ENCODE measurements at places on chromosomes 12 and 14.

DNA sequence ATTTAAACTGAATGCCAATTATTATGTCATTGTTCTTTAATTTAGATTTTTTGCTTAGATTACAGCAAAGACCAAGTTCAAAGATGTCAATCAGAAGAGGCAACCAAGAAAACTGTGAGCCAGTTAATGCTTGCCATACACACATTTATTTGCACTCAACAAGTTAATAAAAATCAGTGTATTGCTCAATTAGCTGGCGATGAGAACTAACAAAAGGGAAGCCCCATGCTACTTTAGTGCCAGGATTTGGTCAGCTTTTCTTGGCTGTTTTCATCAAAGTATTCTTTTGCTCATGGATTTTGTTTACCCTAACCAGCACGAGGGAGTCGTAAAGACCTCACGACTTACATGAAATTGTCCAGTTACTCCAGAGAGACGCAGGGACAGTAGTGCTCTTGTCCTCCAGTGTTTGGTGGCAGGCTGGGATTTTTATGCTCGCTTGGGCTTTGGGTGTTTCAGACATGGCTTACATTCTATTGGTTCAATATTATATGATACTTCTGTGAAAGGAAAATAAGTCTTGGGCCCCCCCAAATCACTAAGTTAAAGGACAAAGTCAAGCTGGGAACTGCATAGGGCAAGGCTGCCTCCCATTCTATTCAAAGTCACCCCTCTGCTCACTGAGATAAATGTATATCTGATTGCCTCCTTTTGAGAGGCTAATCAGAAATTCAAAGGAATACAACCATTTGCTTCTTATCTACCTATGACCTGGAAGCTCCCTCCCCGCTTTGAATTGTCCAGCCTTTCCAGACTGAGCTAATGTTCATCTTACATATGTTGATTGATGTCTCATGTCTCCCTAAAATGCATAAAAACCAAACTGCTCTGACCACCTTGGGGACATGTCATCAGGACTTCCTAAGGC lies 7.4 kb upstream of the B4GALNT1 start:
- no peak for DNase-seq

DNA sequence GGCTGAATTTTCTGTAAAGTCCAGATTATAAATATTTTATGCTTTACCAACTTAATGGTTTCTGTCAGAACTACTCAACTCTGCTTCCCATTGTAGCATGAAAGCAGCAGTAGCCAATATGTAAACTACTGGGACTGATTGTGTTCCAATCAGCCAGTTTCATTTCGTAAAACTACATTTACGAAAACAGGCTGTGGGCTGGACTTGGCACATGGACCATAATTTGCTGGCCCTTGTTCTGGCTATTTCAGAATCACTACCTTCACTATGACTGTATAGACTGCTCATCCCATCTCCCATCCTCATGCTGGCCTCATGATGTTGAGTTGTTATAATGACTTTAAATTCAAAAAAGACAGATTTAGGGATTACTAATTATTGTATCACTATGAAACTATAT lies 38.7 kb downstream of the FAR2 start:
- no peak for DNase-seq

DNA sequence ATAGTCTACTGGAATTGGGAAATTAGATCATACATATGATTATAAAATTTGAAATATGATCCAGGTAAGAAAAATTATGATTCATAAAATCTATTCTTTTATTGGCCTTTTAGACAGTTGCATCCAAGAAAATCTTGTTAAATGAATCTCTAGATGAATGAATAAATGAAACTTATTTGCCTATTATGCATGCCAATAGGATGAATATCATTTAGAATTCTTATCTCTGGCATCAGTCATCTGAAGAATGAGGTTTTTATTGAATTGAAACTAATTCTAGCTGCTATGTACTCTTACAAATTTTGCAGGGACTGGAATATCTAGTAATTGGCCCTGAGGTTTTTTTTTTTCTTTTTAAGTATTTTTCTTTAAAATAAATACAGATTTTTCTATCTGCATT lies 475.5 kb downstream of the NAV3 start:
- no peak for DNase-seq

DNA sequence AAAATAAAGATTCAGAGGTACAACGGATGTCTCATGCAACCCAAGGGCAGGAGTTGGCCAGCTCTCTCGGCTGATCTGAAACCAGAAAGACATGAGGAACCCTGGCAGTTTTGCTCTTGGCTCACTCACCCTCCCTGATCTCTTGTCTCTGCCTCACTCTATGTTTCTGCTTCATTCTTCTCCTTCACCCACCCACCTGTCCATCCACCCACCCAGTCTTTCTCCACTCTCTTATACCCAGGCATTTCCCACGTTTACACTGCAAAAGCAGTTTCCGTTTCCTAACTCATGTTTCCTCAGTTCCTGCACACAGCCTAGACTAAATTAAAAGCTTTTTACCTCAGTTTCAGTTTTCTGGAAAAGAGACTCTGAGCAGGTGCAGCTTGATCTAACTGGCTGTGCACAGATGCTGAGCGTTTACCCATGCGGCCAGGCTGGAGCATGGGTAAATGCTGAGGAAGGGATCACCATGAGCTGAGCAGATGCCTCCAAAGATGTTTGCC lies 157.6 kb downstream of the PRKCH start:
- no peak for DNase-seq

DNA sequence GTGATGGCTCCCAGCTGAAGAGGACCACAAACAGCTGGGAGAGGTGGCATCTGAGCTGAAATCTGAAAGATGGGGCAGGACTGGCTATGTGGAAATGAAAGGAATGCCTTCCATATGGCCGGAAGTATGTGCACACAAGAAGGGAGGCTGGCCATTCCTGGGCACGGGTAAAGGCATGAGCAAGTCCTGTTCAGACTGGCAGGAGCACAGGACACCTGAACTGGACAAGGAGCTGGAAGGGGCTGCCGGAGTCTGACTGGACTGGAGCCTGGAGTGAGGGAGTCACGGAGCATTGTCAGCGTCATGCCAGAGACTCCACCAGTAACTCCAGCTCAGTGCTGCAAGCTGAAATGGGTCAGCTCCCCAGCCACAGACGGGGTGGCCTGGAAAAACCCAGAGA lies 11.9 kb upstream of the TC2N start:
- no peak for DNase-seq

DNA sequence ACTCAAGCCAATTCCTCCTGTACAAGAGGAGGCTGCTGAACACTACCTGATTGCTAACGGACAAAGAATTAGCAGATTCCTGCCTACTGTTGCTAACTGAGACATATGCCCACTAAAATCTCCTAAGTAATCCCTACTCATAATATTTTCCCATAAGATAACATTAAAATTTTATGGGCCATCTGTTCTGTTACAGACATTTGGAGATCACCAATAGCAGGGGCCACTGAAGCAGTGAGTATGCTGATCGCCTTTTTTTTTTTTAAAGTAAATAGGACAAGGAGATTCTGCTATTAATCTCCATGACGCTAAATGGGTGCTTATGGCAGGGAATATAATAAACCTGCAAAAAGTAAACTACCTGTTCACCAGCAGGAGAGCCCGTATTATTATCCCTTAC lies 292.9 kb downstream of the MED13L start:
- no peak for DNase-seq

GRCh38 chr14:72909163-72909562 lies 15.3 kb upstream of the DPF3 start:
- no peak for DNase-seq

- peak; percentile 25 for DNase-seq
These were observed 18.1 kb downstream of the VSX2 start for GRCh38 chr14:74257078-74257940.

DNA sequence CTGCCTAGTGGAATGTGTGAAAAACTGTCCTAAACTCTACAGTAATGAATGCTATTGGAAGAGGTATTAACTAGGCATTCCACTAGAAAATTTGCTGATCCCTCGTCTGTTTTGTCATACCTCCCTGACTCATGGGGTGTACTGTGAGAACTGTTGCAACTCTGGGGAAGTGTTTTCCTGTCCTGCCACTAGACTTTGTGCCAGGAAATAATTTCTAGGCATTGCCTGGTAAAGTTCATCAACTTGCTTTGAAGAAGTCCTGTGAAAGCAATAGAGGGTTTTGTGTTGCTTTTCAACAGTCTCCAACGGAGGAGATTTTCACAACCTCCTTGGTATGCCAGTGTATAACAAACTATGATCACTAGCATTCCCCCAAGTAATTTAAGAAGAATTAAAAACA lies 139.9 kb downstream of the AKAP6 start:
- peak; percentile 89 for DNase-seq

DNA sequence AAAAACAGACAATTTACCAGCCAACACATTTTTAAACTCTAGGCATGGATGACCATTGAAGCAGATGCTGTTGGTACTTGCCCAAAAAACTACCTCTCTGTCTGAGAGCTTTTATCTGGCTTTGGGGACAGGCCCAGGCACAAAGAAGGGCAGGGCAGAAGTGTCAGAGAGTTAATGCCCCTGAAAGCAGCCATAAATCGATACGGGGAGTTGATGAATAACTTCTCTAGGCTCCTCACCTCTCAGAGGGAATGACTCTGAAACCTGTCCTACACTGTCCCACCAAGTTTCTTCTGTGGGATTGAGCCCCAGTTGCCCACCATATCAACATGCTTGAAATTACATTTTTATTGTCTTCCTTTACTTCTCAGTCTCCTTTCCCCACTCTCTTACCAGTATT lies 113.0 kb upstream of the DAAM1 start:
- DNase-seq: no peak

DNA sequence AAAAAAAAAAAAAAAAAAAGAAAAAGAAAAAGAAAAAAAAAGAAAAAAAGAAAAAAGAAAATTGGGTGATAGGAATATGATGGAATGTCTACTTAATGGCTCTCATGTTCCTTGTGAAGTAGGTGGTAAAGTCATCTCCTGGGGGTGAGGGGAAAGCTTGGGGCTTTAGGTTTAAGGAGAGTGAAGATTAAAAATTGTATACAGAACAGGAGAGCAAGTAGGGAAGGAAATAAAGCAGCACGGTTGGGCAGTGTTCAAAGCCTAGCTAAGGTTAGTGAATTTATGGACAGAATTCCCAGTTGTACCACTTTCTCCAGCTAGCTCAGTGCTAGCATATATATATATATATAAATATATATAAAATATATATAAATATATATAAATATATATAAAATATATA lies 40.0 kb upstream of the SLC2A13 start:
- no peak for DNase-seq

- DNase-seq: no peak
These were observed 377.4 kb downstream of the ETNK1 start for GRCh38 chr12:23002381-23002780.

DNA sequence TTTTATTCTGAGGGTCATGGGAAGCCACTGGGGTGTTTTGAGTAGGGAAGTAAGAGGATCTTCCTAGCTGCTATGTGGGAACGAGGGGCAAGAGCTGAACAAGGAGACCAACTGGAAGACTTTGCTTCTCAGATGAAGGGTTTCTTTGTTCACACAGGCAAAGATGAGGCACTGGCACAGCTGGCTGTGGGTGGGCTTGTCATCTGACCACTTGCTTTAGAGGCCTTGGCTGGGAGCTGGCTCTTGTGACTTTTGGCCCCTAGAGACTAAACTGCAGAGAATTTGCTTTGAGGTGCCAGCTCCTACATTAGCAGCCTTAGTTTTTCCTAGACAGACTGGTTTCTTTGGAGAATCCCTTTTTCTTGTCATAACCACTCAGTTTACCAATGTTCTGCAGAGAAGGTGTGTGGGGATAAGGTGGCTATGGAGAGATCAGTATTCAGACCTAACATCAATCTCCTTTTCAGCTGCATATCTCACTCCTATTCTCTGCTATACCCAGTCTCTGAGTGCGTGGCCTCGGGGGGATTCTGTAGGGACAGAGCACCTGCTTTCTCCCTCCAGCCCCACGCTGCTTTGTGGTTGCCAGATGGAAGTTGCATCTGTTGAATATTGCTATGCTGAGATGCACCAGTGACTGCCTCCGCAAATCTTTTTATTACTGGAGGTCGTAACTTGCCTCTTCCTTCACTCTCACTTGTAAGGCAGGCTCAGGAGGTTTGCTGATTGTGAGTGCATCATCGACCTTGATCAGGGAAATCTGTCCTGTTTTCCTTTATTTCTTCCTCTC lies 12.7 kb downstream of the PPP2R5C start:
- no peak for DNase-seq

DNA sequence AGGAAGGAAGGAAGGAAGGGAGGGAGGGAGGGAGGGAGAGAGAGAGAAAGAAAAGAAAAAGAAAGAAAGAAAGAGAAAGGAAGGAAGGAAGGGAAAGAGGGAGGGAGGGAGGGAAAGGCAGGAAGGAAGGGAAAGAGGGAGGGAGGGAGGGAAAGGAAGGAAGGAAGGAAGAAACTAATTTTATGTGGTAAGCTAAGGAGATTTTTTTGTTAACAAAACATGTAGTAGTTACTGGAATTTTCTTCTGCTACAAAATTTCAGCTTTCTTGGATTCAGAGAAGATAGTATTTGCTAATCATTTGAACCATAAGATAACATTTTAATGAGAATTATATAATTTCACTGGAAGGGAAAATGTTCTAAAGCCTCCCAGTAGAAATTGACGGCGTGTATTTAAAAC lies 437.8 kb upstream of the DCN start:
- DNase-seq: no peak

All from EH (cell line).